ENCODE measurements at places on chromosomes 12 and 14.

GRCh38 chr14:105087963-105088811 lies 23.0 kb upstream of the GPR132 start:
- no peak for DNase-seq

GRCh38 chr14:64860039-64860438 lies 19.7 kb downstream of the SPTB start:
- no peak for DNase-seq

DNA sequence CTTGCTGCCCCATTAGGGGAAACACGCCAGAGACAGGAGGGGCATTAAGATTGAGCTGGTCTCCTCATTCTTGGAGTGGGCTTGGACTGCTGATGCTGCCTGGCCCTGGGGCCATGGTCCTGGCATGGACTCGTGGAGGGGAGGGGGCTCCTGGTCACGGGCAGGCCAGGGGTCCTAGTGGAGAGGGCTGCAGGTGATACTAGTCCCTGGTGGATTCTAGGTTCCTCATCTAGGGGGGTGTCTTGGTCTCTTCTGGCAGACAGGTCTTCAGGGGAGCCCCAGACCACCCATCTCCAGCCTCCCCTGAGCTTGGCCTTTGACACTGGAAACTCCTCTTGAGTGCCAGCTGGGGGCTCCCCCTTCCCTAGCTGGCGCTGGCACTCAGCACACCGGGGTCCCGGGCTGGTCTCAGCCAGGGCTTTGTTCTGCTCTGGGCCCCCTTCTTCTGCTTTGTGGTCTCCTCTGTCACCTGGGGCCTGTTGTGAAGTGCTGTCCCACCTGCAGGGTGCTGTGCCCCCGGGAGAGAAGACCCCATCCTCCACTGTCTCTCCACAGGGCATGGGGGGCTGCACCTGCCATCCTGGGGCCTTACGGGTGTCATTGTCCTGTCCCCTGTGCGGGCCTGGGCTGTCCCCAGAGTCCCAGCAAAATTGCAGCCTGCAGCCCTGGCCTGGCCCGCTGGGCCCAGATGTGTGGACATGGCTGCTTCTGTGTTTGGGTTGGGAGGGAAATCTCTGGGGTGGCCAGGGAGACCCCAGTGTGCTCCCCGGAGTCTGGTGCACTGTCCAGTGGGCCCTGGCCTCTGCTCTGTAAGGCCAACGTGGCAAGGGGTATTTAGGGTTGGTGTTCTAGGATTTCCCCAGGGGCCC lies 2.3 kb downstream of the KIF26A start:
- no peak for DNase-seq

DNA sequence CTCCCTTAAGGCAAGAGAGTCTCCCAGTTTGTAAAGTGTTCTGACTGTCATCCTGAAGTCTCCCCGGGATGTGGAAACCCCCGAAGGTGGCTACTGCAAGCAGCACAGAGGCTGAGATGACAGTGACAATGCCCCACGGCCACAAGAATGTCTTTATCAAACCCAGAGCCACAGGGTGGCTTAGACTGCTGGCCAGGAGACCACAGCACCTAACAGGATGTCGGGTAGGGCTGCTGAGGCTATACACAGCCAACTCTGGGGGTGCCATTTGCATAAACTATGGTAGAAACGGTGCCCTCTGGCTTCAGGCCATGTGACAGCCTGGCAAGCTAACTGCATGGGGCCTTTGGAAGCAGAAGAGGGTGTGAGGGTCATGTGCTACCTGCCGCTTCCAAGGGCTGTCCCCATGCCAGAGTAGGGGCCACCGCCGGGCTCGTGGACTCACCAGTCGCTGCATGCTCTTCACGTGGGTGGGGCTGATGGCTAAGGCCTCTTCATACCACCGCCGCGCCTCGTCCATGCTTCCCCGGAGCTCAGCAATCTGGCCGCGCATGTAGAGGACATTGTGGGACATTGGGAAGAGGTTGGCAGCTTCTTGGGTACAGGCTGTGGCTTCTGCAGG lies 180.9 kb downstream of the CALM1 start:
- DNase-seq = no peak

GRCh38 chr12:114598111-114598510 lies 85.9 kb downstream of the TBX3 start:
- DNase-seq = no peak

DNA sequence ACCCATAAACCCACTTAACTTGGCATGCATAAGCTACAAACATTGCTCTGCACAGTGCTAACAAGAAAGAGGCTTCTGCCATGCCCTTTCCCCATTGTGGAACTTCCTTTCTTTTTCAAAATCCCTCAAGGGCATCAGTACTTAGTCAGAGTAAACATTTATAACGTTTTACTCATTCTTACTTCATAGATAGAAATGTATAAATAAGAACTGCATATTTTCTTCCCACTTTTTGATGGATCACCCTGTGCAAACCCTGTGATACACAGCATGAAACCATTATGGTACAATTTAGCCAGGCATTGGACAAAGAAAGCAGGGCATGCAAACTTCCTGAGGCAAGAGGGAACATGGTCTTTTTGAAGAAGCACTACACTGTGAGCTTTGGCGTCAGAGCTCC lies 113.8 kb upstream of the FOXG1 start:
- no peak for DNase-seq

DNA sequence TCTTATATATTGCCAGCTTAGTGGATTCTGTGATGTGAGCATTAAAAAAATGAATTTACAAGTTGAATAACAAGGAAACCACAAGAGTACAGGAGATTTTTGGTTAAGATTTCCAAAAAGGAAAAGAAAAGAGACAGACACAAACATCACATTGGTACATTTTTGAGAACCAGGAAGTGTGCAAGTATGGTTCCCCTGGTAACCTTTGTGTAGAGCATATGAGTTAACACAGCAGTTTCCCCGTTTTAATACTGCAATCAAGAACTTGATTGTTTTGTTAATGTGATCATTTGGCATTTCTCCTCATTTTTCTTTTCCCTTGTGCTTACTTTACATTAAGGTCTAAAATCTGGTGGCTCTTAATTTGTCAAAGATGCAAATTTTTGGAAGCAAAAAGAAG lies 490.4 kb upstream of the ATP2B1 start:
- DNase-seq = peak; percentile 85

DNA sequence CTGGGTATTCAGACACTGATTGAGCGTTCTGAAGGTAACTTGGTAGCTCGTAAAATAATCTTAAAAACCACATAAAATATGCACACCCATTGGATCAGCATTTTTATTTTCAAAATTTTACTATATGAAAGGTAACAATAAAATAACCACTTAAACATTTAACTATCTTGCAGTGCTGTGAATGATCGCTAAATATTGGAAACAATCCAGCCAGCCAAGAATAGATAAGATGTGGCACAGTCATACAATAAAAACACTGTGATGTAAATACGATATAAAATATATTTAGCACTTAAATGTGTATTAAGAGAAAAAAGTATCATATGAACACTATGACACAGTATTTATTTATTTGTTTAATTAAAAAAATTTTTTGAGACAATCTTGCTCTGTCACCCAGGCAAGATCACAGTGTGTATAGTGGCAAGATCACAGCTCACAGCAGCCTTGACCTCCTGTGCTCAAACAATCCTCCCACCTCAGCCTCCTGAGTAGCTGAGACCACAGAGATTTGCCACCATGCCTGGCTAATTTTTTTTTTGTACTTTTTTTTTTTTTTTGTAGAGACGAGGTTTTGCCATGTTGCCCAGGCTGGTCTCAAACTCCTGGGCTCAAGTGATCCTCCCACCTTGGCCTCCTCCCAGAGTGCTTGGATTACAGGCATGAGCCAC lies 39.4 kb downstream of the SDR9C7 start:
- DNase-seq = no peak

- no peak for DNase-seq
These were observed 2.9 kb upstream of the ATP2A2 start for GRCh38 chr12:110278255-110278536.

DNA sequence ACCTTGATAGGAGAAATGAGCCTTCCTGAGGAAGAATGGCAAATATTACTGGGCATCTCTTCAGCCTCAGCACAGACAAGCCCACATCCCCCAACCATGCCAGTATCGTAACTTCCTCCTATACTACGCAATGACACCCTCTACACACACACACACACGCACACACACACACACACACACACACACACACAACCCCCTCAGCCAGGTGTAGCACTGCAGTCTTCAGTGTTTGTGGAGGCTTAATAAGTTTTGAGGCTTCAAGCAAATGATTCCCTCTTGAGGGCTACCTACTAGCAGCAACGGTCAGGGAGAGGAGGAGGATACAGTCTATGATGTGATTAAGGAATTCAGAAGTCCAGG lies 1.6 kb downstream of the DGKA start:
- DNase-seq = no peak

- no peak for DNase-seq
These were observed 79.2 kb downstream of the B4GALNT3 start for GRCh38 chr12:538731-539539.

- no peak for DNase-seq
These were observed 49.1 kb upstream of the DAAM1 start for GRCh38 chr14:59139324-59139723.

- no peak for DNase-seq
These were observed 5.9 kb upstream of the TWF1 start for GRCh38 chr12:43812057-43812456.

- DNase-seq = no peak
These were observed 61.6 kb upstream of the GZMB start for GRCh38 chr14:24695265-24696241.

DNA sequence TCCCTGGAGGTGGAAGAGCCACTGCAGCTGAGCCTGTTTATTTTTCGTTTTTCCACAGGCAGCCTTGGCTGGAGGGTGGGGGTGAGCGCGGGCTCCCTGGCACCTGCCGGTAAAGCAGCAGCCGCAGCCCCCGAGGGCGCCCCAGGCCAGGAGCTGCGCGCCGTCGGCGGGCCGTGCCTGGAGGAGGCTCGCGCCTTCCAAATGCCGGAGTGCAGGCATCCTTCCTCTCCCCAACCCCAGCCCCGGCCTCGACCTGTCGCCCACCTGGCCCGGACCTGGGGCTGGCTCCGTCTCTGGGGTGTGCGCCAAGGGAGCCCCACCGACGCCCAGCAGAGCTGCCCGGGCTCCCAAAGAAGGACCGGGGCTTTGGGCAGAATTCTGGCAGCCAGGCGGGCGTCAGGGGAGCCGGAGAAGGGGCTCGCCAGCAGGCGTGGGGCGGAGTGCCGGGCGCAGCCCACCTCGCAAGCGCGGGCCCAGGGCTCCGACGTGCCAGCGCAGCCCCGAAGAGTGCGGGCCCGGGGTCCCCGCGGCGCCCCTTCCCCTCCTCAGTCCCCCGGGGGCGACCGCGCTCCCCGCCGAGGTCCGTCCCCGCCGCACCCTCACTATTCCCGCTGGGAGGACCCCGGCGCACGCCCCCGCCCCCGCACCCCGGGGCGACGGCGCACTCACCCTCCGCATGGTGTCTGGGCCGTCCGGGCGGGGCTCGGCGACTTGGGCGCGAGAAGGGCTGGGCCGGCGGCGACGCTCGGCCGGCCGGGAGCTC lies 130.3 kb downstream of the NDUFA12 start:
- no peak for DNase-seq

DNA sequence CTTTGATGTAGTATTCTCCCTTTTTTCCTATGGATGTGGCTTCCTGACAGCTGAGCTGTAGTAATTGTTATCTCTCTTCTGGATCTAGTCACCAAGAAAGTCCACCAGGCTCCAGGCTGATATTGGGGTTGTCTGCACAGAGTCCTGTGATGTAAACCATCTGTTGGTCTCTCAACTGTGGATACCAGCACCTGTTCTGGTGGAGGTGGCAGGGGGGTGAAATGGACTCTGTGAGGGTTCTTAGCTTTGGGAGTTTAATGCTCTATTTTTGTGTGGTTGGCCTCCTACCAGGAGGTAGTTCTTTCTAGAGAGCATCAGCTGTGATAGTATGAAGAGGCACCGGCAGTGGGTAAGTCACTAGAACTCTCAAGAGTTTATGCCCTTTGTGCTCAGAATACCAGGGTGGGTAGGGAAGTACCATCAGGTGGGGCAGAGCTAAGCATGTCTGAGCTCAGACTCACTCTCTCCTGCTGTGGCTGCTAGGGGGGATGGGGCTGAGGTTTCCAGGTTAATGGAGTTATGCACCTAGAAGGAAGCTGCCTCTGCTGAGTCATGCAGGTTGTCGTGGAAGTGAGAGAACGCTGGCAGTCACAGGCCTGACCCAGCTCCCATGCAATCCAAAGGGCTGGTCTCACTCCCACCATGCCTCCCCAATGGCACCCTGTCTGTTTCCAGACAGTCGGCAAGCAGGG lies 3.0 kb upstream of the TAS2R14 start:
- no peak for DNase-seq

DNA sequence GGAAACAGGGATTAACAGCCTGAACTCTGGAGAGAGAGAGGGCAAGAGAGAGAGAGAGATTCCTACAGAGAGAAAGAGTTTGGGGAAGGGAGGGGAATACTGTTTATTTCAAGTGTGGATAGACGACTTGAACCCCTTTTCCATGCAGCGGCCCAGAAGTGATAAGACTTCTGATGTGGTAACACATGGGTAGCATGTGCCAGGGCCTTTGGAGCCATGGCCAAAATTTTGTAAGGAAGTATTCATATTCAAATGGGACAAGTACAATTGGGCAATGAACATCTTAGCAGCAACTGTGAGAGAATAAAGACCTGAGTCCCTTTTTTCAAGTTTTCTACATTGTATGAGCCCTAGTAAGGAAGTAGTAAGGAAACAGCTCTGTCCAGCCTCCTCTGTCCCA lies 42.4 kb upstream of the CCDC196 start:
- no peak for DNase-seq

GRCh38 chr14:104315169-104315568 lies 176.8 kb downstream of the KIF26A start:
- no peak for DNase-seq

DNA sequence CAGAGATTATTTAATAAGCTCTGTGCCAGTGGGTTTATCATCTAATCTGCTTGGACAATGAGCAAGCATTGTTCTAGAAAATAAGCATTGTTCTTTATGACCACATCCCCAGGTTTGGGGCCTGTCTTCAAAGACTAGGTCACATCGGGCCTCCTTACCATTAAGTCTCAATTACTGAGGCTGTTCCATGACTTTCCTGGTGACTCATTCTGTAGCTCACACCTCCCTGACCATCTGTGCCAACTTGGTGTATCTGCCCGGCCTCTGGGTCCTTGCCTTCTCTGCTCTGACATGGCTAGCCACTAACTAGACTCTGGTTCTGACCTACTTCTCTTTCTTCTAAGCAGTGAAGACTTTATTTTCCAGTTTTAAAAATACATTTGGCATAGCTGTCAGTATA lies 44.4 kb upstream of the PLEKHA5 start:
- no peak for DNase-seq

- no peak for DNase-seq
These were observed 97.9 kb upstream of the GARIN6 start for GRCh38 chr12:99549651-99550050.

DNA sequence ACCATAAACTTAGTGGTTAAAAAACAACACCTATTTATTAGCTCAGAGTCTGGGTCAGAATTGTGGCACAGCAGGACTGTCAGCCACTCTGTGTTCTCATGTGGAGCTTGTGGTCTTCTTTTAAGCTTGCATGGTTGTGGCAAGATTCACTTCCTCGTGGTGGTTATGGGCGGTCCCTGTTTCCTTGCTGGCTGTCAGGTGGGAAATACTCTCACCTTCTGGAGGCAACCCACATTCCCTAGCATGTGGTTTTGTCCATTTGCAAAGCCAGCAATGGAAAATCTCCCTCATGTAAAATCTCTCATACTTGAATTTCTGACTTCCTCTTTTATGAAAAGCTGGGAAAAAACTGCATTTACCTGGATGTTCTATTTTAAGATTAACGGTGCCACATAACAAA lies 229.8 kb downstream of the ALX1 start:
- DNase-seq = no peak

GRCh38 chr12:11830307-11830801 lies 180.9 kb downstream of the ETV6 start:
- DNase-seq = no peak
